ENCODE measurements at places on chromosomes 3 and 15.

- DNase-seq, result no peak
Observed at GRCh38 chr3:154729741-154730140, 299.8 kb upstream of the GPR149 start.

GRCh38 chr3:62500556-62501288 lies 127.4 kb upstream of the FEZF2 start:
- no peak for DNase-seq

DNA sequence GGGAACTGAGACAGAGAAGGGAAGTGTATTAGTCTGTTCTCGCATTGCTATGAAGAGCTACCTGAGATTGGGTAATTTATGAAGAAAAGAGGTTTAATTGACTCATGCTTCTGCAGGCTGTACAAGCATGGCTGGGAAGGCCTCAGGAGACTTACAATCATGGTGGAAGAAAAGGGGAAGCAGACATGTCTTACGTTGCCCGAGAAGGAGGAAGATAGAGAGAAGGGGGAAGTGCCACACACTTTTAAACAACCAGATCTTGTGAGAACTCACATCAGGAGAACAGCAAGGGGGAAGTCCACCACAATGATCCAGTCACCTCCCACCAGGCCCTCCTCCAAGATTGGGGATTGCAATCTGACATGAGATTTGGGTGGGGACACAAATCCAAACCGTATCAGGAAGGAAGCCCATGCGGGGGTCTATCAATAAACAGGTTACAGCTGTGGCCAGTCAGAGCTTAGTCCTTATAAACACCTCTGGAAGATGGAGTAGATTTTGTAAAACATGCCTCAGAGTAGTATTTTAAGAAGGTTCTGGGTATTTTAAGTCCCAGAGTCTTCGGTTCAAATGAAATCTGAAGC lies 153.9 kb downstream of the GHSR start:
- no peak for DNase-seq

DNA sequence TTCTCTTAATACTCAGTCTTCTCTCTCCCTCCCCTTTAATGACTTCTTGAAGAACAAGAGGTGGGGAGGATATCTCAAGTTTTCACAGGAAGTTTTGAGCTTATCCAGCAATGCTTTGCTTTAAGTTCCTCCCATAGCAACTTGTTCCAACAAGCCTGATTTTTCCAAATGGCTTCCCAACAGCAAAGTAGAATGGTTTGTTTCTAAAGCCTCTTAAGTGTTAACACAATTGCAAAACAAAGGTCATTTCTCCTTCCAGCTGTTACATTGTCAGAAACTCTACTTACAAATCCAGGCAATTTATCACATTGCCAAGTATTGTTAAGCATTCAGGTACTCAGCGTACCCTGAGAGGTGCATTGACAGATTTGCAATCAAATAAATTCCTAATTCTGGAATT lies 6.8 kb upstream of the ZNF770 start:
- DNase-seq, result no peak

- no peak for DNase-seq
Observed at GRCh38 chr15:66788024-66788423, 86.0 kb downstream of the SMAD6 start.

DNA sequence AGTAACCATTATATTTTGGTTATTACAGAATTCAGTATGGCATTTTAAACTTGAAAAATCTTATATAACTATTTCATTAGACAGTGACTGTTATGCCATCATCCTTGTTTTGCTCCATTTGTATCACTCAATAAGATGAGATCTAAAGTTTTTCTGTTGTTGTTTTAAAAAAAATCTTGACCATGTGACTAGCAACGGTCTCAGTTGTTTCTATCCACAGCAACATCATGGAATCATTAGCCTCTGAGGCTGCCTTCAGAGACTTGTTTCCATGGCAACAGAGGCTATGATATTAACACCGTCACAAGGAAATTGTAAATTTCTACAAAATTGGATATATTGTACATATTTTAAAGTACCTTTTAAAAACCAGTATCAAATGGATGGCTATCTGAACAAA lies 129.8 kb downstream of the DLG1 start:
- DNase-seq, result no peak

DNA sequence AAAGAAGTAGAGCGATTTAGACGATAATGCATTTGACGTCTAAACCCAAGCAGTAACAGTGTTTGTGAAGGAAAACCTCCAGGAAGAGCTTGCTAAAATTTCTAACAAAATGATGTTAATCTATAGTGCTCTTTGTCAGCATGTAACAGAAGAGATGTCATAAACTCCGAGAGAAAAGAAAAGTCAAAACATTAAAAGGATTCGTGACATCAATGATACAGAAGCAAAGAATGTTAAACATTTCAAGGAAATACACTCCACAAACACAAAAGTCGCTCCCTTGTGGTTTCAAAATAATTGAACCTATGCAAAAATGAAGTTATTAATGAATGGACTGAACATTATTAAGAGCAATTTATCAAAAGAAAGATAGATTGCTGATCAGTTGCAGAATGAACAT lies 27.9 kb downstream of the AADAC start:
- DNase-seq, result no peak

DNA sequence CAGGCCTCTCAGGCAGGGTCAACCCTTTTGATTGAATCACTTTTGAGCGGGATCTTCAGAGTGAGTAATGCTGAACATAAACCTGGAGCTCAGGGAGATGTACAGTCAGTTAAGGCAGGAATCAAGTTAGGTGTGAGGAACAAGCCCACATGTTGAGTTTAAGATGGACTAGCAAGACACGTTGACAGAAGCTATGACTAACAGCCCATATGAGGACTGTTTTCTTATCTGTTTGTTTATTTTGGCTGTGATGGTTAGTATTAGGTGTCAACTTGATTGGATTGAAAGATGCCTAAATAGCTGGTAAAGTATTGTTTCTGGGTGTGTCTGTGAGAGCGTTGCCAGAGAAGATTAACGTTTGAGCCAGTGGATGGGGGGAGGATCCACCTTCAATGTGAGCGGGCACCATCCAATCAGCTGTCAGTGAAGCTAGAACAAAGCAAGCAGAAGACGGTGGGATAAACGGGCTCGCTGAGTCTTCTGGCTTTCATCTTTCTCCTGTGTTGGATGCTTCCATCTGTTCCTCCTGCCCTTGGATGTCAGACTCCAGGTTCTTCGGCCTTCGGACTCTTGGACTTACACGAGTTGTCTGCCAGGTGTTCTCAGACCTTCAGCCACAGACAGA lies 232.3 kb upstream of the STAC start:
- no peak for DNase-seq

DNA sequence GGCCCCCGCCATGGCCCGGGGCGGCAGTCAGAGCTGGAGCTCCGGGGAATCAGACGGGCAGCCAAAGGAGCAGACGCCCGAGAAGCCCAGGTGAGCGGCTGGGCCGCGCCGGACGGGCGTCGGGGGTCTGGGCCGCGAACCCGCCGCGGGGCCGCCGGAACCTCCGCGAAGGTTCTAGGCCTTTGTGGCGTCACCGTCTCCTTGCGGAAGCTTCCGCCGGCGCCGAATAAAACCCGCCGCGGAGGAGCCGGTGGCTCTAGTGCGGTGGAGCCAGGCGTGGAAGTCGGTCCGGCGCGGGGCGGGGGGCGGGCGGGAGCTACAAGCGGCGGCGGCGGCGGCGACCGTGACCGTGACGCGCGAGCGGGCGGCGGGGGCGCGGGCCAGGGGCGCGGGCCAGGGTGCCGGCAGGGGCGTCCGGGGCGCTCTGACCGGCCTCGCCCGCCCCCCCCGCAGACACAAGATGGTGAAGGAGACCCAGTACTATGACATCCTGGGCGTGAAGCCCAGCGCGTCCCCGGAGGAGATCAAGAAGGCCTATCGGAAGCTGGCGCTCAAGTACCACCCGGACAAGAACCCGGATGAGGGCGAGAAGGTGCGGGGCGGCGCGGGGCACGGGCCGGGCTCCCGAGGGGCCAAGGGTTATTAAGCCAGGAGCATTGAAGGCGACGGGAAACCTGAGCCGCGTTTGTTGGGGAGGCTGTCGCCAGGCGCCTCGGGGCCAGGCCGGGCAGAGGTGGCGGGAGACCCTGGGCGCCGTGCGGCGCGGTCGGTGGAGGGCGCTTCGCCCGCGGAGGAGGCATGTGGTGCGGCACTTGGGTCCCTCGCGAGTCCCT lies at the start of gene DNAJA4:
TSS of gene DNAJA4 (plus strand) at position 259 of the 833 bp plus-strand sequence. CDS start at position 461, 202 bp downstream.
- DNase-seq, result peak; percentile 23

DNA sequence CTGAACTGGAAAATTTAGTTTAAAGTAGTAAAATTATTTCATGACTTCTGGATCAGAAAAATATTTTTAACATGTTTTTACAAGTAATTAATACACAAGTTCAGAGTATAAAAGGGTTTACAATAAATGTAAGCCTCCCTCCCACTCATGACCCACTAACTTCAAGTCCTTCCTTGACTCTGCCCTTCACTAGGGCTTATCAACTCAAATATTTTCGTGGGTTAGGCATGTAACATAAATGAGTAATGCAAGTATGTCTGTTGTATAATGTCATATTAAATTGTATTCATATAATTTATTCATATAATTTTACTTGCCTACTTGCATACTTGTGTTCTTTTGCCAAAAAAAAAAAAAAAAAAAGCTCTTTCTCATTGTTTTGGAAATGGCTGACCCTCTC lies 3.4 kb upstream of the OPA1 start:
- no peak for DNase-seq

- DNase-seq, result no peak
Observed at GRCh38 chr3:14617508-14618023, 34.0 kb upstream of the CCDC174 start.

DNA sequence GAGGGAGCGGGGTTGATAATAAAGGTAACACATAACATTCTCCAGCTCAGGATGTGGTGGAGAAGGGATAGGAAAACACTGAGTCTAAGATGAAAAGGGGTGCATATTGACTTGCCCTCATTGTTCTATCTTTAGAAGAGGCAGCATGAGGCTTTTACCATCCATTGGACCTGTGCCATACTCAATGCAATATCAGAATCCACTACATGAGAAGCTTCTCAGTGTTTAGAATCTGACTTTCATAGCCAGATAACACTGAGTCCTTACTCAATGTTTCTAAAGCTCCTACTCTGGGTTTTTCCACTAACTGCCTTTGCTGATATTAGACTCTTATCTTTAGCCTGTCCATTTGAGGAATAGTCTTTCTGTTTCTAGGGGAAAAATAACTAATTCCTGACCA lies 24.3 kb upstream of the GADL1 start:
- no peak for DNase-seq

DNA sequence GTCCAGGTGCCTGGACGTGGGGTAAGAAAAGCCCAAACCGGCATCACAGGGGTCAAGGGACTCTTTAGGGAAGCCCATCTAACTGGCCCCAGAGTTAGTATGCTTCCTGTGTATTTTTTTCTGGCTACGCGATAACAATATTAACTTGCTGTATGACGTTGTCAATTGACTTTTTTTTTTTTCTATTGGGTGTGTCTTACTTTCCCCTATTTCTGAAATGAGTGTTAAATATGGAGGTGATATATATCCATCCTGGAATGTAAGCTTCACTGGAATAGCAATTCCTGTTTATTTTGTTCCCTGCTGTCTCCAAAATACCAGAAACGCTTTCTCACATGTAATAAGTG lies 598 bp upstream of the GMNC start:
- no peak for DNase-seq

DNA sequence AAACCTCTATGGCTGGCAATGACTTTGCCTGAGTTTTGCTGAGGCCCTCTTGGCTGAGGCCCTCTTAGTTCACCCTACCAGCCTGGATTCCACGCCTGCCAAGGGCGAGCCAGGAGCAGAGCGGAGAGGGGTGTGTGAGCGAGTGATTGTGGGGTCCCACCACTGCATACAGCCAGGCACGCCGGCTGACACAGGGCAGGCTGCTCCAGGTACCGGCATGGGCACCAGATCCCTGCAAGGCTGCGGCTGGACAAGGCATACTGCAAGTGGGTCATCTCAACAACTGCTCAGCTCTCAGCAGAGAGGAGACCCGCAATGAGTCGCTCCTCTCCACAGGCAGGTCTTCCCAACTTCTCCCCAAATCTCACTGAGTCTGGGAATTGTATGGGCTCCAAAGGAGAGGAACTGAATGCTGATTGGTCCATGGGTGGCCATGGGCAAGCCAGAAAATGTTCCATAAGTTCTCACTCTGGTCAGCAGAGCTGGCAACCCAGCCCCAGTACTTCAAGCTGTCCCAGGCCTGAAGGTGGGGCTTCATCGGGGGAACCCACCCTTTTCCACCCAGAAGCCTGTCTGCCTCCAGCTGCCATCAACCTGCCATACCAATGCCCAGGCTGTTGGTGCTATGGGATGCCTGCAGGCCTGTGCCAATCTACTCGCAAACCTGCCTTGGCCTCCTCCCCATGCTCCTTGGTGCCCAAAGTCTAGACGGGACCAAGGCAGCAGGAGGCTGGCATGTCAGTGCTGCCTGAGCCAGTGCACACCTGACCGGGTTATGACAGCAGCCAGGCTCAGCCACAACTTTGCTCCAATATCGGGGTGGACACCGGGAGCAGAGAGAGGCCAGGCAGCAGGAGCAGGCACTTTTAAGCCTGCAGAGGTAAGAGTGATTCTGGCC lies 1273.6 kb upstream of the GBE1 start:
- DNase-seq, result no peak

- no peak for DNase-seq
Observed at GRCh38 chr3:120689395-120689794, 7.4 kb upstream of the HGD start.

GRCh38 chr3:15936312-15936711 lies 138.5 kb upstream of the ANKRD28 start:
- DNase-seq, result no peak

GRCh38 chr3:11300970-11301369 lies 28.8 kb downstream of the ATG7 start:
- DNase-seq, result no peak

DNA sequence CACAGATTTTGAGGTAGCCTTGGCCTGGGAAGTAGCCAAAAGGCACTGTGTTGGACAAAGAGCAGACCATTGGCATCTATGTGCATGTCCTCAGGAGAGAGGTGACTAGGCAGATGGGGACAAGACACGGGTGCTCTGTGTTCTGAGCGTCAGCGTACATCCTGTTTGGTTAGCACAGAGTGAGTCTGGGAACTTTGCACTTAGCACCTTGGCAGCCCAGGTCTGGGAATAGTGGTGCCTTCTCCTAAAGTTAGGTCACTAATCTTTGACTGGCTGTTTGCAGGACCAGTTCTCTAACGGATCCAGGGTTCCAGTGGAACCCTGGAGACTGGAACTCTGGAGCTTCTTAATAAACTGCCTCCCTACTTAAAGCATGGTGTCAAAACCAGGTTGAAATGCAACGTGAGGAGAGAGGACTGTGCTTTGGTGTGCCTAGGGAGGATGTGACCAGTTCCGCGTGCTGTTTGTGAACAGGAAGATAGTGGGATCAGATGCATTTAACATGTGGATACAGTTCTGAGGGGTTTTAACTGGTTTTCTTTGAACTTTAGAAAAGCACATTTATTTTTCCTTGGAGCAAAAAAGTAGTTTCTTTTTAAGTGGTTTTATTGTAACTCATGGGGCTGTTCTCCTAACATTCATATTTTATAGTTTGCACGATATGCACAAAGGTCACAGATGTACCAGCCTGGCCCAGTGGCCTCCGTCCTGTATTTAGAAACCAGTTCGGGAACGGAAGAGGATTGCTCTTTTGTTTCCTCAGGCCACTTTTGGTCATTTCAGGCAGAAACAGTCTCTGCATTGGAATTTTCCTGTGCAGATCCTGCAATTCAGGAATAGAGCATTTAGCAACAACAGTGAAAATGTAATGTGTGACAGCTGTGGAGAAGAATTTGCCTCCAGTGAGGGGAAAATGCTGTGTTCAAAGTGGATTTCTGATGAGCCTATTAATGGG lies 48.8 kb downstream of the ABHD2 start:
- DNase-seq, result no peak
